ENCODE measurements at places on chromosomes 2 and 18.

- no peak for DNase-seq
Observed at GRCh38 chr2:239522002-239522739, 121.4 kb upstream of the HDAC4 start.

DNA sequence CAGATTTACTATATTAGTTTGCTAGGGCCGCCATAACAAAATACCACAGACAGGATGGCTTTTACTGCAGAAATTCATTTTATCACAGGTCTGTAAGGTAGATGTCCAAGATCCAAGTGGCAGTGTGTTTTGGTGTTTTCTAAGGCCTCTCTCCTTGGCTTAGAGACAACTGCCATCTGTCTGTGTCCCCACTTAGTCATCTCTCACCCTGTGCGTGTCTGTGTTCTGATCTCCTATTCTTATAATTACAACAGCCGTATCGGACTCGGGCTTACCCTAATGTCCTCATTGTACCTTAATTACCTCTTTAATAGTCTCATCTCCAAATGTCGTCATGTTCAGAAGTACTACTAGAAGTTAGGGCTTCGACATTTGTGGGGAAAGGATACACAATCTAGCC, 362.3 kb upstream of the CDH19 start:
- DNase-seq = no peak

DNA sequence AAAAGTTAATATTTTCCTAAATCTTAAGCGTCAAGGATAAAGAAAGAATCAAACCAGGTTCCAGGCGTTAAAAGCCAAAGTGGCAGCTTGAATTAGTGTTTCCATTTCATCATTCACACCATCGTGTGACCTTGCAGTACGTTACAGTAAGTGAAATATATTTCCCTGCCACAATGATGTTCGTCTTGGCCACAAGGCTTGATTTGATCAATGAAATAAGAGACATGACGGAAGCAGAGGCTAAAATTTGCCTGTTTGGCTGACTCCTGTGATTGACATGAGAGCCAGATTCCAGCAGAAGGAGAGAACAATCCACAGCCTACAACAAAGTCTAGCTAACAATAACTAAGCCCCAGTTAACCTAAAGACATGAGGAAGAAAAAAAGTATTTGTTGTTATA, 62.0 kb downstream of the ASXL2 start:
- DNase-seq = no peak

DNA sequence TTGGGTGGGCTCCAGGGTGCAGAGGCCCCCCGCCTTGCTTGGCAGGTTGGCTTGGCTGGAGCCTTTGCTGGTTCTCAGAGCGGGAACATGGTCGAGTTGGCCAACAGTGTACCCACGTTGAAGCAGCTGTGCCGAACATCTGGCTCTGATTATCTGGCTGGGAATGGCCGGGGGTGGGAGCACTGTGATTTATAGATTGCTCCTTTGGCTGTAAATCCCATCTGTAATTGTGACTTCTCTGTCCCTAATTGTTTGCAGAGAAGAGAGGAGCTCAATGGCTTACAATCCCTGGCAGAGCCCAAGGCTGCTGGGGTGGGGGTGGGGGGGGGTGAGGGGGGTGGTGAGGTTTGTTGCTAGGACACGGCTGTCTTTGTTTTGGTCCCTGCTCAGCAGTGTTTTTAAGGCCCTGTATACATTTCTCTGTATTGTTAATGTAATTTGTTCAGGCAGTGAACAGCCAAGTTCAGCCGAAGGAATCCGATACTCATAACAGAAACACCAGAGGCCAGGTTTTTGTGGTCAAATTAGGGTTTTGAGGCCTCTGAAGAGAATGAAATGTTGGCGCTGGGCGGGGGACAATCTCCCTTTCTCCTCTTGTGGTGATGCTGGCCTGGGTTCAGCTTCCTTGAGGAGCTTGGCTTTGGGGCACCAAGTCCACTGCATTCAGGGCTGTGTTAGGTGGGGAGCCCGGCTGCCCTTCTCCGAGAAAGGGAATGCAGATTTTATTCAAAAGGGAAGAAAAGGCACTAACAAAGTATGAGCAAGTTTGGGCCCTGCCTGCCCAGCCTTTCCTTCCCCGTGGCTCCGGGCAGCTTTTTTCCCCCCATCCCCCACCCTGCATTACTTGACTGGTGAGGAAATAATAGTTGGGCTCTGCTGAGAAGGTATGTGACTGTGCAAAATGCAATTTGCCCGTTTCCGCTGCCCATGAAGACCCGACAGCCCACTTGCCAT, 82.5 kb downstream of the TCF7L1 start:
- no peak for DNase-seq

DNA sequence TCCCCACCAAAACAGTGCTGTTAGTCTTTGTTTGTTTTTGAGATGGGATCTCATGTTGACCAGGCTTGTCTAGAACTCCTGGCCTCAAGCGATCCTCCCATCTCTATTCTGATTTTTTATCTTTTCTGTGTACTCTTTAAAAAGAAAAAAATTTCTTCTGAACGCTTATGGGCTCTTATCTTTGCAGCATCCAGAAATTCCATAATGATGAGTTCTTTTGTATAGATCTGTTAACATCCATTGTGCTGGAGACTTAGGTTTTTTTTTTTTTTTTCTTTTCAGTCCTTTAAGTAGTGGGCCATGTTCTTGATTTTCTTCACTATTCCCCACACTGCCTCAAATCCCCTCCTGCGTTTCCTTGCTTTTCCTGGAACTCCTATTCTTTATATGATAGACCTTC, 31.0 kb downstream of the RBBP8 start:
- DNase-seq = no peak

DNA sequence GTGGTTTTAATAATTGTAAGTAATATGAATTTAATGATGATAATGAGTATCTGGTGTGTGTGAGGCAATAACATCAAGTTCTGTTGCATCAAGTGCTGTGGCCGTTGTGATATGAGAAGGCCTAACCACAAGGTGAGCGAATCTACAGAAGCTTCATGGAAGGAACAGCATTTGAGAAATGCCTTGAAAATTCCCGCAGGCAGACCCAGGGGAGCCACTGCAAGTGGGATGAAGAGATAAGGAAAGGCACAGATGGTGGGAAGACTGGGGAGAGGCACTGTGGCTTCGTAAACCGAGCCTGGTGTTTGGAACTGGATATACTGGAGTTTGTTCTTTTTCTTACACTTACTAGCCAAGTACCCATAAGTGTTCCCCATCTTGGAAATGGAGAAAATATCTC, 357.5 kb downstream of the PTPRM start:
- no peak for DNase-seq

GRCh38 chr2:45586600-45586999, 24.5 kb downstream of the SRBD1 start:
- DNase-seq = no peak

DNA sequence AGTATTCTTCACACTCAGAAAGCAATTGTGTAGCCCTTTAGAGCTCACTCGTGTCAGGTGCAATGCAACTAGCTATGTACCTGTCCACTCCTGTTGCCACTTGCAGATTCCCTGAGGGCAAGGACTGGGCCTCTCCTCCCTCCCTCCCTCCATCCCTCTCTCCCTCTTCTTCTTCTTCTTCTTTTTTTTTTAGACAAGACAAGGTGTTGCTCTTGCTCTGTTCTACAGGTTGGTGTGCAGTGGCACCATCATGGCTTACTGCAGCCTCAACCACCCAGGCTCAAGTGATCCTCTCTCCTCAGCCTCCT, 119.7 kb downstream of the ACKR3 start:
- no peak for DNase-seq

DNA sequence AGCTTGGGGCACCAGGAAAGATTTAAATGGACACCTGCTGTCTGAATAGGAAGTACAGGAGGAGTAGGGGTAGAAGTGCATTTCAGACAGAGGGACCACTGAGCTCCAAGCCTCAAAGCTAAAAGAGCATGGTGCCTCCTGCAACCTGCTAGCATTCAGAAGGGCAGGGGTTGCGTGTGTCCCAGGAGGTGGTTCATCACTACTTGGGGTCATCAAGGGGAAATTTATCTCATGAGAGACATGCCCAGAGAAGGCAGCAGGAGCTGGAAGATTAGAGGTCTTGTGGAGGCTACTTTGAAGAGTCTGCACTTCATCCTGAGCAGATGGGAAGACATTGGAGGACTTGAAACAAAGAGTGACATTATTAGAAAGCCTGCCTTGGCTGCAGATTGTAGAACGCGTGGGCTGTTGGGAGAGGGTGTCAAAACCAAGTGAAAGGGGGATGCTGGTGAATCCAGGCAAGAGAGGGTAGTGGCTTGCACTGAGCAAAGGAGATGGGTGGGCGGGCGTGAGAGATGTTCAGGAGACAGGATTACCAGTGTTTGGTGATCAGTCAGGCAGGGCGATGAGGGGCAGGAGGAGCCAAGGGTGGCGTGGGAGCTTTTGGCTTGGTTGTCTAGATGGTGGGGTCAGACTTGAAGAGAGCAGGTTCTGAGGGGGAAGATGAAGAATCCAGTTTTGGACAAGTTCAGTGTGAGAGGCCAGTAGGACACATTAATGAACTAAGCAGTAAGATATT, 154.0 kb downstream of the DYSF start:
- DNase-seq = no peak

- DNase-seq = no peak
Observed at GRCh38 chr2:98948956-98949739, 13.1 kb upstream of the CRACDL start.

DNA sequence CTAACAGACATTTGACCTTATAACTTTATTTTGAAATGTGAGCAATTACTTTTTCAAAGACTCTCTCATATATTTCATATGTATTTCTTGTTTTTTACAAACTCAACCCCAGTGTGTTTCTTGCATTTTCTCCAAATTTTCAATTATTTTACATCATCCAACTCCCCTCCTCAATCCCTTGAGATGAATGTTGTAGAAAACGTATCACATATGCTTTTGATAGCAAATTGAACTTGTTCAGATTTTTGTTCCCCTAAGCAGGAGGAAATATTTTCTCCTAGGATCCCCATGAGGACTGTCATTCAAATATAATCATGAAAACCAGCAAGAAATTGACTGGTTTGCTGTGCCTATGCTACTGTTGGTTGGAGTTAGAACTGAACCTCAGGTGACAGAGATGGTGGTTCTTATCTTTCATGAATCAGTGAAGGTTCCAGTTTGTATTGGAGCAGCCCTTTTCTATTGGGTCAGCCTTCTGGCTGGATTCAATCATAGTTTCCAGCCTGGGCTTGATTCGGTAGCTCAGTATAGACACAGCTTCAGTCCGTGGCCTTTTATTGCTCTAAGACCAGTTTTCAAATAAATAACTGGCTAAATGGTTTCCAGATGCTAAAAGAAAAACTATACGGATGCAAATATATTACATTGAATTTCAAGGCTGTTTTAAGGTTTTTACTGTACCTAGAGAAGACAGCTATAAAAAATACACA, 591.0 kb downstream of the EPHA4 start:
- DNase-seq = no peak

DNA sequence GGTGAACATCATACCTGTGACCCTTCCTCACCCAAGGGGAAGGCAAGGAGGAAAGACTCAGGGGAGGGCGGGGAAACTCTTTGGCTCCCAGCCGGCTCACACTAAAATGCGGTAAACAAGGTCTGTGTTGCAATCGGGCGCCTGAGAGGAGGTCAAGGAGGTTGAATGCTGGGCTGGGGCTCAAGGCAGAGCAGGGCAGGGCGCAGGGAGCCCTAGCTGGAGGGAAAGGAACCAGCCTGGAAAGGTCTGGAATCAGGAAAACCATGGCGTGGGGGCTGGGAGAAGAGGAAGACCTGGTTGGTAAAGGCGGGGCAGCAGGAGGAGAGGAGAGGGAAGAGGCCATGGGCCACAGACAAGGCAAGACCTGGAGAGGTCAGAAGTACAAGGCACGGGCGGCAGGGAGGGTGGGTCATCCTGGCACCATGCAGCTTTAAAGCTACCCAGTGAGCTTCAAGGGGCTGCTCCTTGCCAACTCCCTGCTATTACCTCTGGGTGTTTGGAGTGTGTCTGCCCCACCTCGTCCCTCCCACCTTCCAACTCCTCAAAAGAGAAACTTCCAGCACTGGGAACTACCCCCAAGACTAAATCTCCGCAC, 4.8 kb upstream of the TMEM37 start:
- no peak for DNase-seq

GRCh38 chr2:200950378-200950777, 13.1 kb downstream of the ORC2 start:
- DNase-seq = no peak

GRCh38 chr18:49658823-49659404, 97.1 kb downstream of the LIPG start:
- no peak for DNase-seq

GRCh38 chr2:156191527-156191926, 141.0 kb downstream of the NR4A2 start:
- DNase-seq = no peak

- no peak for DNase-seq
Observed at GRCh38 chr18:47881752-47882455, 48.6 kb downstream of the SMAD2 start.

DNA sequence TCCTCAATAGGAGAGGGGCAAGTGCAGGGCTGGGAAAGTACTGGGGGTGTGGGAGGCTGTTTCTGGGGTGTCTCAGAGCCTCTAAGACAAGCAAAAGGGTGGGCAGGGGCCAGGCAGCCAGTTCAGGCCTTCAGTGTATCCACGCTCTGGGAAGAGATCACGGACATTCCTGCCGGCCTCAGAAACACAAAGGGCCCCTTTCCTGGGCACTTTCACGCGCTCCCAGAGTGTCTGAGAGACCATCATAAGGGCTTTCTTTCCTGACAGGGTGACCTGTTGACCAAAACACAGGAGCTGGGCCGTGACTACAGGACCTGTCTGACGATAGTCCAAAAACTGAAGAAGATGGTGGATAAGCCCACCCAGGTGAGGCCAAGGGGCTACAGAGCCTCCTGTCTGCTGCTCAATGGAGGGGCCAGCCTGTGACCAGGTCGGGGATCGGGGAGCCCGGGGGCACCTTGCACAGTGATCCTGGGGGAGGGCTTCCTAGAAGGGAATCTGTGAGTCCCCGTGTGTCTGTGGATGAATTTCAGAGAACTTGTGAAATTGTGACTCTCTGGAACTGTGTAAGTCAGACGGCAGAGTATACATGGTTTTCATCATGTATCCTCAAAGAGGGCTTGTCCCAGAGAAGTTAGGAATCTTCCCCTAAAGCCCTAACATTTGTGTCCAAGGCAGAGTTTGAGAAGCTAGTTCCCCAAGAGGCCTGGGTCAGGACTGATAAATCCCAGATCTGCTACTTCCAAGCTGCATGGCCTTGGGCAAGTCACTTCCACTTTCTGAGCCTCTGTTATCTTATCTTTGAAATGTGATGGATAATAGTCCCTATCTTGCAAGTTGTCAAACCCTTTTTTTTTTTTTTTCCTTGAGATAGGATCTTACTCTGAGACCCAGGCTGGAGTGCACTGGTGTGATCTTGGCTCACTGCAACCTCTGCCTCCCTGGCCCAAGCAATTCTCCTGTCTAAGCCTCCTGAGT, 1.8 kb downstream of the GNLY start:
- DNase-seq = no peak
